SHP77 (cell line): ENCODE measurements at places on chromosomes 1 and 21.

DNA sequence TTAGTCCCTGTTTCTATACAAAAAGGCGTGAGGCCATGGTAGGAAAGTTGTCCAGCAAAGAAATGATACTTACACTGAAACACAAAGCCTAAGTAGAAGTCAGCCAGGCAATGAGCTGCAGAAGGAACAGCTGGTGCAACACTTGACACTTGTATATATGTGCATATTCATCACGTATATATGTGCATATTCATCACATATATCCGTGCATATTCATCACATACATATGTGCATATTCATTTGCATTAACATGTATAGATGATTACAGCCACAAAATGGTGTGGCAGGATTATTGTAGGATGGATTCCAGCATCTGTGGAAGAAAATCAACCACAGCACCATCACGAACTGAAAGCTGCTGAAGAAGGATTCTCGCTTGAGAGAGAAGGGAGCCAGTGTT lies 189.0 kb upstream of the RGS18 start:
- DNase-seq, result no peak

GRCh38 chr21:36381841-36382589 lies 3.2 kb upstream of the CHAF1B start:
- no peak for DNase-seq

DNA sequence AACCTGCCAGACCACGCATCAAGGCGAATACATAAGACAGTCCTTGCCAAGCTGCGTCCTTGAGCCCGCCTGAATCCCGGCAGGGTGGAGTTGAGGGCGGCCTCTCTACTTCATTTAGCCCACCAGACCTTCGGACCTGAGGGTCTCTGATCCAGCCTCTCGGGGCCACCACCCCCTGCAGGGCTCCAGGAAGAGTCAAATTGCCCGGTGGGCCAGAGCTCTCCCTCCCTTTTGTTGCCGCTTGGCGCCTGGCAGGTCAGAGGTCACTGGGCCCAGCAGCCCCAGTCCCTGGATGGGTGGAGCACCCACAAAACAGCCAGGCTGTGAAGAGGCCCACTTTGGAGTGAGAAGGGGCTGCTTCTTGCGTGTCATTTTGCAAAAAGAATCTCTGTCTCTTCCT lies 9.0 kb downstream of the GNG4 start:
- DNase-seq, result no peak

- peak; percentile 57 for DNase-seq
Observed at GRCh38 chr1:162033428-162033827, 9.8 kb upstream of the OLFML2B start.

- no peak for DNase-seq
Observed at GRCh38 chr1:203055161-203055799, 29.0 kb downstream of the PPFIA4 start.

- no peak for DNase-seq
Observed at GRCh38 chr1:165508291-165508690, 35.5 kb upstream of the LRRC52 start.
